ENCODE measurements at places on chromosomes 6 and 20. TPM values are rescaled to one million over a fixed set of nuclear protein-coding genes. Genes with fewer than 3 reads are reported as not detected.

RSPH9 gene
- 0.17 TPM for total RNA-seq

GRCh38 chr6:132954222-132954621 is 139.9 kb downstream of the RPS12 start:
- DNase-seq, result no peak

PGBD1 gene
- total RNA-seq, result 5.7 TPM

RAB23 gene
- total RNA-seq, result 19.6 TPM

EMILIN3 gene
- total RNA-seq, result not detected

DNA sequence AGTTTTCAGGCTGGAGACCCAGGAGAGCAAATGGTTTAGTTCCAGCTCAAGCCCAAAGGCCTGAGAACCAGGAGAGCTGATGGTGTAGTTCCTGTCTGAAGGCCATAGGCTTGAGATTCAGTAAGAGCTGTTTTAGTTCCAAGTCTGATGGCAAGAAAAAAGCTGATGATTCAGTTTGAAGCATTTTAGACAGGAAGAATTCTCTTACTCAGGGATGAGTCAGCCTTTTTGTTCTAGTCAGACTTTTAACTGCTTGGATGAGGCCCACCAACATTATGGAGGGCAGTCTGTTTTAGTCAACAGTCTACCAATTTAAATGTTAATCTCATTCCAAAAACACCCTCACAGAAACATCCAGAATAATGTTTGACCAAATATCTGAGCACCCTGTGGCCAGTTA is 2.5 kb downstream of the ZSCAN26 start:
- DNase-seq, result peak; percentile 92

All from renal cortical epithelial cell (primary cell).